ENCODE measurements at places on chromosomes 12 and 14.

DNA sequence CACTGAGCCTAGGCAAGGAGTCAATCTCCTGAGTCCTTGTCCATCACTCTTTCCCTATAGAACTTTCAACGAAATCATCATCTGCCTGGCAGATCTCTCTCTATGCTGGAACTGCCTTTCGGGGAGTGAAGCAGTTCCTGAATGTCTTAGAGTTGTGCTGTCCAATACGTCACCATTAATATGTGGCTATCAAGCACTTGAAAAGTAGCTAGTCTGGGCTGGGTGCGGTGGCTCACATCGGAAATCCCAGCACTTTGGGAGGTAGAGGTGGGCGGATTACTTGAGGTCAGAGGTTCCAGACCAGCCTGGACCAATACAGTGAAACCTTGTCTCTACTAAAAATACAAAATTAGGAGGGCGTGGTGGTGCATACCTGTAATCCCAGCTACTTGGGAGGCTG, 35.1 kb downstream of the NRDE2 start:
- no peak for DNase-seq

GRCh38 chr14:61128382-61129167, 147.5 kb downstream of the SLC38A6 start:
- DNase-seq, result no peak

DNA sequence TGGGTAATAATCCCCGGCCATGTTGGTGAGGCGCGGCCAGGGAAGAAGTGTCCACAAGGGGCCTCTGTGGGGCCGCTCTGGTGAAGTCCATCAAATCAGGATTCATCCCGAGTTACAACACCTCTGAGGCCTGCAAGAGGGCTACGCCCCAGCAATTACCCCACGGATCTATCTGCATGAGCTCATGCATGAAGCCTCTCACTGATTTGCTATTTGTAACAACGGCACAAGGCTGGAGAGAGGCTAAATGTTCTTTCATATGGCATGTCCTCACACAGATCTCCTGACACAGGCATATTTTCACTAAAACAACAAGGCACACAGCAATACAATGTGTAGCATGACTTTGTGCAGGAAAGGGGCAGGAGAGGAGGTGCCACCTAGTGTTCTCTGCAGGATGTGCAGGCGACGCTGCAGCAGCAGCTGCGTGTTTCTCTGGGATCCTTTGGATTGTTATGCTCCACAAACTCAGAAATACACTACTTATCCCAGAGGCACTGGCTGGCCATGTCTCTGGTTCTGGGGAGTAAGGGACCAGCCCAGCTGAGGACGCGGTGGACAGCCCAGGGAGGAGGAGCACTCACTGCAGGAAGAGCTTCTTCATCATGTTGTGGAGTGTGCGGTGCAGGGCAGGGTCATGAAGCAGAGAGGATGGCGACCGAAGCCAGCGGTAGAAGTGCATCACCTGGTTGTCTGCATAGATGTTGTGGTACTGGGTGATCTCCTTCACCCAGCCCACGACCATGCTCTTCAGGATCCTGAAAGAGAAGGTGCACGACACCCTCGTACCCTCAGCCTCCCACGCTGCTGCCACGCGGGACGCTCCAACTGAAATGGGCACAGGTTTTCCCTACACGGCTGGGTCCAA, 20.2 kb downstream of the P2RX2 start:
- DNase-seq, result peak; percentile 21

DNA sequence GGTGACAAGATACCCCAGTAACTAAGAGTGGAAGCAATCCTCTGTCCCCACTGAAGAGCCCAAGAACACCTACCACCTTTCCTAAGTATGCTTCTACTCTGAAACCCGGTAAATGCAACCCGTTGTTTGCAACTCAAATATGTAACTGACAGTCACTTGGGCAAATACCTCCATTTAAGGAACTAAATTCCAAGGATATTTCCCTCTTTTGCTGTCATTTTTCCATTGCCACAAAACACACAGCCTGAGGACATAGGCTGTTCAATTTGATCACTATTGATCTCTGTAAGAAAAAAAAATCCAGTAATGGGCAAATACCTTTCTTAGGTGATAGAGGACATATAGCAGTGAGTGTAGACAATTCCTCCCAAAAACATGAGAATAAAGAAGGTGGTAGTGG, 6.6 kb upstream of the PHLDA1 start:
- DNase-seq, result no peak

- DNase-seq, result no peak
Observed at GRCh38 chr12:28164644-28165275, 25.5 kb upstream of the CCDC91 start.

GRCh38 chr12:25372002-25372401, 121.3 kb upstream of the KRAS start:
- DNase-seq, result no peak

DNA sequence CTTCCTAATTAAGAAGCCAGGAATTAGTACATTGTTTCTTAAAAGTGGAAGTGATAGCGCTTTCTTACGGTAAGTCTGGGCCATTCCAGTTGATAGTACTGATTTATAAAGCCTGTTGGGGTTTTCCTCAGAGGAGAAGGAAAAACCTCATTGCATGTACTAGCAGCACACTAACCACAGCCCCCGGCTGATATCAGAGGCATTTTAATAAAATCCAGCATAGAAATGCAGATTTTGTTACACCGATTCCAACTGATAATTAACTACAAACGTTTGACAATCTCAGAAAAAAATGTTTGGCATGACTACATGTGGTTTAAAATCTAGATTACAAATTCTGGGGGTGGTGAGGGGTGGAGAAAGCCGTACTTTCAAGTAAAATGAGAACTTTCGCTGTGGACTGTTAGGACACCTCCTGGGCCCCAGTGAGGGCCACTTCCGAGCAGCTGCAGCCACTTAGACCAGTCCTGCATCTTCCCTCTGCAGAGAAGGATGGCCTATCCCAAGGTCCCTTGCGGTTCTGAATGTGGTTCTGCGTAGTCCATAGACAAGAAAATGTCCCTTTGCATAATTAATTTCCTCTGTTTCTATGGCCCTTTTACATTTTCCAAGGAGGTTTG, 374.4 kb downstream of the NUAK1 start:
- DNase-seq, result no peak

- DNase-seq, result no peak
Observed at GRCh38 chr12:67988601-67989021, 636 bp upstream of the IFNG-AS1 start.

DNA sequence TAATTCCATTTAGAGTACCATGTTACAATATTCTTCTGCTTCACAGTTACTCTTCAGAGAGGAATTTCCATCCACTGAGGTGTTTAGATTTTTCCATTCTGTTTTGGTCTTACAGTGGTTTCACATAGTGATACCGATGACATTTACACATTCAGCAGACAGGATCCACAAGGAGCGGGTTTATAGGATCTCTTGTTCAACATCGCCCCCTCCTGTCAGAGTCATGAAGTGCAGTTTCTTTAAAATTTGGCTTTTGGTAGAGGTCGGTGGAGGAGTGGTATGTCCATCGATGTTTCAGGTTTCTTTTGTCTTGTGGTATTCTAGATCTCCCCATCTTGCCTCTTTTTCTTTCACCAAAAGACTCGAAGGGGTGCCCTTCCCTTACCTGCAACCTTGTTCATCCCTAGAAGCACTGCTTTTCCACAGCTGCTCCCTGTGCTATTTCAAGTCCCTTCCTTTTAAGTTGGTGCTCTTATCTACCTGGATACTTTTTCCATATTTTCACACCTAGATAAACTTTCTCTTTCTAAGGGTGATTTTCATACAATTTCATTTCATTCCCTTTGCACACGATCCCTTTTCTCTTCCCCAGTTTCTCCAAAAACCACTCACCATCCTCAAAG, 181.3 kb downstream of the ITPR2 start:
- peak; percentile 52 for DNase-seq

DNA sequence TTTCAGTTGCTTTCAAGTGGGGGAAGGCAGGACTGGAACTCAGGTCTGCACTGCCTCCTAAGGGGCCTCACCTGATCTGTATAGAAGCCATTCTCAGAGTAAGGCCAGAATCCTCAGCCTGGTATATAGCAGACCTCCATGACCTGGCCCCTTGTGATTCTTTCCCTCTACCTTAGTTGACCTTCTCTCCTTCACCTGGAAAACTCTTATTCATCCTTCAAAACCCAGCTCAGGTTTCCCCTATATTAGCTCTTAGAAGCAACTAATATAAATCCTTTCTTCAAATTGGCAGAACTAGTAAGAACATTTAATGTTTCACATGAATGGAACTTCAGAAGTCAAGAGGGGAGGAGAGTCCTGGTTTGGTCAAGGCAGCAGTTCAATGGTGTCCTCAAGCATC, 26.0 kb upstream of the WSCD2 start:
- DNase-seq, result no peak

- DNase-seq, result no peak
Observed at GRCh38 chr12:13238204-13238603, 41.7 kb downstream of the EMP1 start.

DNA sequence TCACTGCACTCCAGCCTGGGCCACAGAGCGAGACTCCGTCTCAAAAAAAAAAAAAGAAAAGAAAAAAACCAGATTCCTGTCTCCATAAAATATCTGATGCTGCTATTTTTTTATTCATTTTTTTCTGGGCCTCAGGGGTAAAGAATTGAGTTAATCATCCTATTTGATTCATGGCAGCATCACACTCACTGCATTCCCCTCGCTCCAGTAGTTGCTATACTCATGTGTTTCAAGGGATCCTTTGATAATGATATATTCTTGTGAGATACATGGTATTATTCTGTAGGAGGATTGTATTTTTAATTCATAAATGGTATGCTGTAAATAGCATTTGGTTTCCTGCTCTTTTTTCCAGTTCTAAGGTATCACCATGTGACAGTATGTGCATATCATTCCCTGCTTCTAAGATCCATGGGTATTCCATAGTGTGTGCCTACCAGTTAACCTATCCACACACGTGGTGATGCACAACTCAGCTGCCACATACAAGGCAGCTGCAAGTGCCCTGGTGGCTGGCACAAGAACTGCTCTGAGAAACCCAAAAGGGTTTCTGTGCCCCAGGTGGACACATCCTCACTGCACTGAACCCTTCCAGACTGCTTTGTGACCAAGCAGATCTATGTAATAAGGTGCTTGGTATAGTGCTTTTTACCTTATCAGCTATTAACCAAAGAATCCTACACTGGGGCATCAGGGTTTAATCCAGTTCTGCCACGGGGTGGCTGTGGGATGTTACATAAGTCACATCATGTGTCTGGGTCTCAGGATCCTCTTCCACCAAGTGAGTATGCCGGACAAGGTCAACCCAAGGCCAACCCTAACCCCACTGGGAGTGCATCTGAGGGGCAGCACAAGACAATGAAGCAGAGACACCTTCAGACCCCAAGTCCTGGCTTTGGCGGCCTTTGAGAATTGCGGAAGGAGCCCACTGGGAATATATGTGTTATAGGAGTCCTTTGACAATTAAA, 74.6 kb downstream of the ZFP36L1 start:
- no peak for DNase-seq

GRCh38 chr12:124537525-124538193, 29.8 kb downstream of the NCOR2 start:
- DNase-seq, result no peak

DNA sequence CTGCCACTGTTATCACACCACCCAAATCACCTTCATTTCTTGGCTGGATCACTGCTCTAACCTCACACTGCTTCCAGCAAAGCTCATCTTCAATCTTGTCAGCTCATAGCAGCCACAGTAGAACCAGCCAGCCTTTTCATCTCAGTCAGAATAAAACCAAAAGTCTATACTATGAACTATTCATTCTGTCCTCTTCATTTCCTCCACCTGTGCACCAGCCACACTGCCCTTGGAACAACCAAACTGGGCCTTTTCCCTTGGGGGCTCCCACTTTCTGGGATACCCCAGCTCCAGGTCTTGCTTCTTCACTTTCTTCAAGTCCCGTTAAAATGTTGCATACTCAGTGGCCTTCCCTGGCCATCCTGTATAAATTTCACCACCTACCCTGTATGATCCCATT, 234.4 kb upstream of the DAAM1 start:
- no peak for DNase-seq

DNA sequence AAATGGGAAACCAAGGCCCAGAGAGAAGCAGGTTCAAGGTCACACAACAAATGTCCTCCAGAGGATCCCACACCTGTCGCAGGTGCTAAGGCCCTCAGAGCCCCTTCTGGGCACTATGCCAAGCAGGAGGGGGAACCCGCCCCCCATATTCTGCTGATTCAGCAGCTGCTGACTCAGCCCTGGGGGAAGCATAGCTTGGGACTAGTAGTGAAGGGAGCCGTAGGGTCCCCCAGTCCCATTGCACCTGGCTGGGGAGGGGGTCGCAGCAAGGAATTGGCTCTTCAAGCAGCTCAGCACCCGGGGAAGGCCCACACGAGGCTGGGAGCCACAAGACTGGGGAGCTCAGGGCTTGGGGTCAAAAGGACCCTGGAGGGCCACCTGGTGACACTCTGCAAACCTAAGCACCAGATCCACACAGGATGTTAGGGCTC, 1.0 kb downstream of the RASAL1 start:
- no peak for DNase-seq

GRCh38 chr12:116784238-116784612, 46.1 kb downstream of the RNFT2 start:
- no peak for DNase-seq

GRCh38 chr12:96409731-96410130, 9.5 kb upstream of the CDK17 start:
- no peak for DNase-seq

DNA sequence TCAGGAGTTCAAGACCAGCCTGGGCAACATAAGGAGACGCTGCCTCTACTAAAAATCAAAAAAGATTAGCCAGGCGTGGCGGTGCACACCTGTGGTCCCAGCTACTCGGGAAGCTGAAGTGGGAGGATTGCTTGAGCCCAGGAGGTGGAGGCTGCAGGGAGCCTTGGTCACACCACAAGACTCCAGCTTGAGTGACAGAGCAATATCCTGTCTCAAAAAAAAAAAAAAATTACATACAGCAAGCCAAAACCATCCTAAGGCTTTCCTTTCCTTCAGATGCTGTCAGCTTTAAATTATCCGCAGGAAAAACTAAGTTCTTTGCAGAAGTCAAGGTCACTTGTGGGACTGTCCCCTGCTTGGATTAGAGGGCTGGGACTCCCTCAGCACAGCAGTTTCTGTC, 1.3 kb downstream of the CS start:
- no peak for DNase-seq

GRCh38 chr12:62379026-62379722, 87.5 kb upstream of the MON2 start:
- DNase-seq, result no peak

DNA sequence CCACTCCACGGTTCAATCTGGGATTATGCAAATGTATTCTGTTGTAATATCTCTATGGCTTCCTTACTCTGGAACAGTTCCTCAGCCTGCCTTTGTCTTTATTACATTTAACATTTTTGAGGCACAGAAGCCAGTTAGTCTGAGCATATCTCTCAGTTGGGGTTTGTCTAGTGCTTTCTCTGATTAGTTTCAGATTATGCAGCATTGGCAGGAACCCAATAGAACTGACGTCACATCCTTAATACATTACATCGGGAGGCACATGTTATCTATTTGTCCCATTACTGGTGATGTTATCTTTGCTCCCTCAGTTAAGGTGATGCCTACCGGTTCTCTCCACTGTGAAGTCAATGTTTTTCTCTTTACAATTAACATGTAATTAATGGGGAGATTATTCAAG, 62.4 kb downstream of the PPM1A start:
- DNase-seq, result no peak

Measured in activated CD4-positive, alpha-beta T cell treated with anti-CD3 and anti-CD28 coated beads, Interleukin-2, amount 10 ng/mL, durations not matched to agents 7 days and 5 days (primary cell).